Activated CD4-positive, alpha-beta memory T cell treated with anti-CD3 and anti-CD28 coated beads, Interleukin-2, amount 10 ng/mL, durations not matched to agents 7 days and 5 days (primary cell): ENCODE measurements at places on chromosomes 11 and 22.
A peak's percentile ranks its signal among the peaks of the same experiment; 100 is the strongest.

- H3K27me3 ChIP-seq: peaks cover 12% of the 10 kb centered on the region
- H3K4me3 ChIP-seq: no peak overlapping the region
- no peak overlapping the region for H3K27ac ChIP-seq
These were observed 43.2 kb upstream of the CLMP start for GRCh38 chr11:123238297-123238696.

GRCh38 chr22:19106886-19107729 lies 15.1 kb downstream of the DGCR2 start:
- no peak overlapping the region for H3K27ac ChIP-seq
- DNase-seq: no peak
- no peaks in the 10 kb centered on the region for H3K27me3 ChIP-seq

- peak overlapping the region; percentile 91 for H3K27ac ChIP-seq
- H3K36me3 ChIP-seq: peaks cover 24% of the 10 kb centered on the region
- H3K4me1 ChIP-seq: peaks cover 51% of the 10 kb centered on the region
- peak; percentile 19 for DNase-seq
- peaks cover 4% of the 10 kb centered on the region for H3K27me3 ChIP-seq
- H3K4me3 ChIP-seq: peak overlapping the region; percentile 92
These were observed 410 bp downstream of the GLB1L3 start for GRCh38 chr11:134276396-134277182.

- no peak overlapping the region for H3K27ac ChIP-seq
- H3K4me3 ChIP-seq: no peak overlapping the region
- DNase-seq: no peak
- no peaks in the 10 kb centered on the region for H3K36me3 ChIP-seq
- peaks cover 6% of the 10 kb centered on the region for H3K4me1 ChIP-seq
These were observed 15.4 kb downstream of the FAM83F start for GRCh38 chr22:40009951-40010671.

DNA sequence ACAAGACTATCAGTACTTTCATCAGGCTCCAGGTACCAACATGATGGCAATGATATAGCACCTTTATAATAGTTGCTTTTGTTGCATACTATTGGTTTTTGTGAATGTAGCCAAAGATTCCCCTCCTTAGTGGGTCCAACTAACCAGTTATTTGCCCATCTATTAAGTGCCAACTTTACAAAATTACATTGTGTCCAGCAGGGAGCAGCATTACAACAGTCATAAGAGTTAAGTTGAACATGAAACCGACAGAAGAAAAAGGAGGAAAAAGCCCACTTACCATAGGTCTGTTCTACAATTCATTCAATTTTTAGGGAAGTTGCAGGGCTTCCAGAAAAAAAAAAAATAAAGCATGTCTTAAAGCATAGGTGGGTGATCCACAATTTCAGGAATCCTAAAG lies 21.6 kb downstream of the IMMP1L start:
- H3K4me3 ChIP-seq: no peak overlapping the region
- no peak overlapping the region for H3K27ac ChIP-seq
- H3K27me3 ChIP-seq: no peaks in the 10 kb centered on the region
- peaks cover 3% of the 10 kb centered on the region for H3K36me3 ChIP-seq

DNA sequence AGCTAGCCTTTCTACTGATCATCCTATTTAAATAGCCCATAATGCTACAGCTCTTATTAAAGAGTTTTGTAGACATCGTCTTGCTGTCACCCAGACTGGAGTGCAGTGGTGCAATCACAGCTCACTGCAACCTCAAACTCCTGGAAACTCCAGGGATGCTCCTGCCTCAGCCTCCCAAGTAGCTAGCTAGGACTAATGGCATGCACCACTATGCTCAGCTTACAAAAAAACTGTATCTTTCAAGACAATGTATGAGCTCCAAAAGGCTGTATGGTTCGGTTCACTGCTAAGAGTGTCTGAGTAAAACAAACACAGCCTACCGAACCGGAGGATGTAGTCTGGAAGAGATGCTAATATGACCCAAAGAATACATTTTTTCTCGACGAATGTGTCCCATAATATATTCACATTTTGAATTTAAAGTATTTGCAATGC lies 2.6 kb downstream of the TAF1D start:
- no peaks in the 10 kb centered on the region for H3K27me3 ChIP-seq
- H3K27ac ChIP-seq: peak overlapping the region; percentile 98
- H3K4me3 ChIP-seq: peak overlapping the region; percentile 99
- peaks cover 82% of the 10 kb centered on the region for H3K36me3 ChIP-seq

DNA sequence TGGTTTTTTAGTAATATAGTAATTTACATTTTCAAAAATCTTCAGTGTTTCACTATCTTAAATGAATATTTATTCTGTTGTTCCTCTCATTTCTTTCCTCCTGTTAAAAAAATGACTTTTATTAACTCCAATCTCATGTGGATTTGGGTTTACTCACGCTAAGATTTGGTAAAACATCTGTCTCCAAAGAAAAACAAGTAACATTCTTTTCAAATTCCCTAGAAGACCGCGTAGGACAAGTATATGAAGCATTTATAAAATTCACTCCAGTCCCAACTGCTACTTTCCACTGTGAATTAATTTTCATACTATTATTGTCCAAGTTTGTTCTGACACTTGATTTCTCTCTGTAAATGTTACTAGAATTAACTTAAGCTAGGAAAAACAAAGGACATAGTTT lies 26.2 kb downstream of the SBF2 start:
- no peak overlapping the region for H3K4me3 ChIP-seq
- H3K36me3 ChIP-seq: no peaks in the 10 kb centered on the region
- H3K4me1 ChIP-seq: no peaks in the 10 kb centered on the region
- no peak for DNase-seq
- H3K27me3 ChIP-seq: no peaks in the 10 kb centered on the region
- no peak overlapping the region for H3K27ac ChIP-seq

DNA sequence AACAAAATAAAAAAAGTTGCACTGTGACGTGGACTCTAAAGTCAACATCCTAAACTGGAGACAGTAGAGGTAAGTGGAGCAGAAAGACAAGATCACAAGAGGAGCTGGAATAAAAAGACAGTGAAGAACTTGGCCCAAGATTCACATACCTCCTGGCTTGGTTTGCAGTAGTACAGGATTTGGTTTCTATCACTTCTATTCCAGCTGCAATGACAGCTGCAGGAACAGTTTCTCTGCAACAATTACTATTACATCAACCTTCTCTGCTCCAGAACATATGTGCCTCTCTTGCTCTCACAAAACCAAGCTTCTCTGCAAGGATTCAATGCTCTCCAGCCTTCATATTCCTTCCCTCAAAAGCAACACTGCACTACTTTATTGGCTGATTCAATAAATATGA lies 7.8 kb upstream of the KDM2A start:
- H3K27ac ChIP-seq: no peak overlapping the region
- H3K27me3 ChIP-seq: peaks cover 9% of the 10 kb centered on the region
- no peaks in the 10 kb centered on the region for H3K36me3 ChIP-seq
- H3K4me1 ChIP-seq: peaks cover 6% of the 10 kb centered on the region
- no peak for DNase-seq

DNA sequence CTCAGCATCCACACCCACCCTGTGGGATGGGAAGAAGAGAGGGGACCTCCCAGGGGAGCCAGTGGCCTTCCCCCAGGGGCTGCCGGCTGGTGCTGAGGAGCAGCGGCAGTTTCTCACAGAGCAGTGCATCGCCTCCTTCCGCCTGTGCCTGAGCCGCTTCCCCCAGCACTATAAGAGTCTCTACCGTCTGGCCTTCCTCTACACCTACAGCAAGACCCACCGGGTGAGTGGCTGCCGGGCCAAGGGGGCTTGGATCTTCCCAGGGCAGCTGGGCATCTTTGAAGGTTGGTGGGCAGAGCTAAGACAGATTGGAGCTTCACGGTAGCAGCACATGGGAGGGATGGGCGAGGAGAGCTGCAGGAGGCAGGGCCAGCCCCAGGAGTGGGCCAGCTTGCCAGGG lies 61.8 kb upstream of the SUSD2 start:
- peaks cover 31% of the 10 kb centered on the region for H3K36me3 ChIP-seq
- H3K4me3 ChIP-seq: no peak overlapping the region
- H3K4me1 ChIP-seq: no peaks in the 10 kb centered on the region
- no peak overlapping the region for H3K27ac ChIP-seq
- DNase-seq: no peak

DNA sequence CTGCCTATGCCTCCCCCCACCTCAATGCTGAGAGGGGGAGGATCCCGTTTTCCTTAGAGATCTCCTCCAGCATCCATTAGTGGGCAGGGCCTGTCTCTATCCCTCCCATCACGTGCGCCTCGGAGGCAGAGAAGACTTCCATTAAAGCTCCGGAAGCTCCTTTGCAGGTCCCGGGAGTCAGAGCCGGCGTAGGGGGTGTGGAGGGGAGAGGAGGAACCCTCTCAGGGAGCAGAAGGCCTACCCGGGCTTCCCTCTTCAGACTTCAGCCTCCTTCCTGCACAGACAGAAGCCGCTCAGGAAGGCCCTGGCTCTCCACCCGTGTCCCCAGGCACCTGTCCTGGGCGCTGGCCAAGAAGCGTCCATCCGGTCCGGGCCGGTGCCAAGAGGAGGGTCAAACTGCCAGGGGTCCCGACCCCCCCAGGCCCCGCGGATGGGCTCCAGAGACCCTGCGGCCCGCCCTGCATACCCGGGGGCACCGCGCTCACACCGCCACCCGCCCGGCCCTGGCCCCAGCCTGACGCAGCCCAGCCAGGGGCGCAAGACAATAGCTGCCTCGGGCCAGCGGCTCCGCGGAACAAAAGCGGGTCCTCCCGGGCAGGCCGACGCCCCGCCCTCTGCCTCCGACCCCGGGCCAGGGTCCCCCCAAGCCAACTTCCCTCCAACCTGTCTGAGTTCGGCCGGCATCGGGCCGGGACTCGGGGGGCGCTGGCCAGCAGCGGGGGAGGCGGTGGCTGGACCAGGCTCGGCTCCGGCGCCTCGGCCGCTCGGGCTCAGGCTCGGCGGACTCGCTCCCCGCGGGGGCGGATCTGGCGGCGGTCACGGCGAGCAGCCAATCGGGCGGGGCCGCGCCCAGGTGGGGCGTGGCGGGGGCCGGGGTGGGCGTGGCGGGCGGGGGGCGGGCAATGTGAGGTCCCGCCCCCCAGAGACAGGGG lies 29.9 kb downstream of the ARVCF start:
- no peaks in the 10 kb centered on the region for H3K4me1 ChIP-seq
- DNase-seq: peak; percentile 71
- no peaks in the 10 kb centered on the region for H3K36me3 ChIP-seq
- H3K27ac ChIP-seq: no peak overlapping the region
- no peaks in the 10 kb centered on the region for H3K27me3 ChIP-seq
- peak overlapping the region; percentile 27 for H3K4me3 ChIP-seq

DNA sequence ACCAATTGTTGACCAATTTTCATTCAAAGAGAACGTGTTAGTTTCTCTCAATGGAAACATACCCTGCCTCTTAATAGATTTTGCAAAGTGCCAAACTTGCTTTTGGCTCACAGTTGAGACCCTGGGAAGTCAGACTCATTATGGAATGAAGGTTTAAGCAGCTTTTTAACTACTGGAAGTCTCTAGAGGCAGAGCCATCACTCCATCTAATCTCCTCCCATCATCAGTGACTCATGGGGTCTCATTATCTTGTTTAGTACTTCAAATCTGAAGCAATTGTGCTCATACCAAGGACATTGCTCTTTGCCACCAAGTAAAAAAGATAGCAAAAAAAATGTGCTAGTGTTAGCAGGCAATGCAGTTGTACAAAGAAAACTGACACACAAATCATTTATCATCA lies 537.1 kb upstream of the LRRC4C start:
- H3K4me1 ChIP-seq: no peaks in the 10 kb centered on the region
- no peaks in the 10 kb centered on the region for H3K36me3 ChIP-seq
- no peak overlapping the region for H3K4me3 ChIP-seq
- DNase-seq: no peak

- peaks cover 19% of the 10 kb centered on the region for H3K27me3 ChIP-seq
- no peak overlapping the region for H3K4me3 ChIP-seq
- no peak overlapping the region for H3K27ac ChIP-seq
These were observed 227.1 kb downstream of the CEP164 start for GRCh38 chr11:117554601-117555333.

DNA sequence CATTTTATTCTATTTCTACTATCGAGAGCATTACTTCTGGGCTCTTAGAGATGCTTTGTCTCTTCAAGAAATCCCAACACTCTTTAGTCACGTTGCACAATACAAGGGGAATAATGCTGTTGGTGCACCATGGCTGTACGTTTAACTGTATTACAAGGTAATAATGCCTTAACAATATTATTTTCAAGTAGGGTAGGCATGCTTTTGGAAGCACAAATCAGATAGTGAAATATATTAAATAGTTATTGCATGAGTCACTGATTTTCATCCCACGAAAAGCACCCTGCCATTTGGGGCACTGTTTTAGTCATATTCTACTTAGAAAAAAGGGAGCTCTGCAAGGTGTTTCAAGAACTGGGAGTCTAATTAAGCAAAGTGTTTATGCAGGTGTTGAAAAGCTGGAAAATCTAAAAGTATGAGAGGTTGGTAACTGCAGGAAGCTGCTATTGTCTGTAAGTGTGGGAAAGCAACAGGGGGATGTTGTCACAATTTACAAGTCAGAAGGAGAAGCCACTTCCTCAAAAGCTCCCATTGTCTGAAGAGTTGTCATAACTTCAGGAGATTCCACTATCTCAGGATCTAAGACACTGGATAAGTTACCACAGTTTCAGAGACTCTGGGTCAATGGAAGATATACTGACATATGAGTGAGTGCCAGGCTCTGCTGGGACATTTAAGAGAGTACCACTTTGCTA lies 218.2 kb downstream of the JRKL start:
- no peaks in the 10 kb centered on the region for H3K4me1 ChIP-seq
- H3K4me3 ChIP-seq: no peak overlapping the region
- H3K27me3 ChIP-seq: no peaks in the 10 kb centered on the region
- H3K36me3 ChIP-seq: no peaks in the 10 kb centered on the region
- DNase-seq: no peak

- DNase-seq: no peak
- H3K27me3 ChIP-seq: peaks cover 81% of the 10 kb centered on the region
These were observed 67.4 kb downstream of the ZNRF3 start for GRCh38 chr22:28950617-28951411.

GRCh38 chr11:113384551-113384950 lies 3.0 kb upstream of the ANKK1 start:
- H3K4me3 ChIP-seq: no peak overlapping the region
- no peaks in the 10 kb centered on the region for H3K36me3 ChIP-seq
- peaks cover 4% of the 10 kb centered on the region for H3K27me3 ChIP-seq
- DNase-seq: no peak
- H3K4me1 ChIP-seq: no peaks in the 10 kb centered on the region

- H3K36me3 ChIP-seq: no peaks in the 10 kb centered on the region
- DNase-seq: no peak
- no peak overlapping the region for H3K27ac ChIP-seq
- no peak overlapping the region for H3K4me3 ChIP-seq
- no peaks in the 10 kb centered on the region for H3K4me1 ChIP-seq
These were observed 34.4 kb upstream of the HEPHL1 start for GRCh38 chr11:93986716-93987115.

- peaks cover 2% of the 10 kb centered on the region for H3K4me1 ChIP-seq
- H3K36me3 ChIP-seq: peaks cover 13% of the 10 kb centered on the region
- no peak overlapping the region for H3K27ac ChIP-seq
- no peaks in the 10 kb centered on the region for H3K27me3 ChIP-seq
- H3K4me3 ChIP-seq: no peak overlapping the region
These were observed 33.7 kb downstream of the CYB5R2 start for GRCh38 chr11:7639643-7640025.

GRCh38 chr22:32692371-32692770 lies 109.1 kb upstream of the TIMP3 start:
- H3K27ac ChIP-seq: no peak overlapping the region
- no peak for DNase-seq
- H3K4me1 ChIP-seq: no peaks in the 10 kb centered on the region
- H3K36me3 ChIP-seq: no peaks in the 10 kb centered on the region

GRCh38 chr11:68813773-68814172 lies 27.9 kb downstream of the CPT1A start:
- DNase-seq: no peak
- no peak overlapping the region for H3K27ac ChIP-seq
- no peaks in the 10 kb centered on the region for H3K27me3 ChIP-seq
- H3K4me1 ChIP-seq: peaks cover 18% of the 10 kb centered on the region

- H3K27me3 ChIP-seq: no peaks in the 10 kb centered on the region
- peaks cover 4% of the 10 kb centered on the region for H3K4me1 ChIP-seq
- no peak for DNase-seq
- H3K27ac ChIP-seq: no peak overlapping the region
- no peaks in the 10 kb centered on the region for H3K36me3 ChIP-seq
These were observed 25.2 kb upstream of the VPREB1 start for GRCh38 chr22:22219140-22219996.
